ENCODE measurements at places on chromosomes 2 and 18.

DNA sequence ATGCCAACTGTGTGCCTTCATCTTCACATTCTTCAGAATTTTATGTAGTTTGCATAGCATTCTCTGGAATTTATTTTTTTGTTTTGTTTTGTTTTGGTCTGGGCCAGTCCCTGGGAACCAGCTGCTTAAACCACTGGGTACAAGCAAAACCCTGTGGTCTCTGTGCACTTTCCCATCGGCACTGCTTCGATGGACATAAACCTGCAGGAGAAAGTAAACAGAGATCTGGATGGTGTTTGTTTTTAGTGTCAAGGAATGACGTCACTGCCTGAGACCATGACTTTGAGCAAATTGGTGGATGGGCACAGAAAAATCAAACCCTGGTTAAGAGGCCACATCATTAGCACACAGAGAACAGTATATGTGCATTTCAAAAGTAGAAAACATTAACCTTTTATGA is 64.7 kb upstream of the RASGRP3 start:
- no peak for DNase-seq

DNA sequence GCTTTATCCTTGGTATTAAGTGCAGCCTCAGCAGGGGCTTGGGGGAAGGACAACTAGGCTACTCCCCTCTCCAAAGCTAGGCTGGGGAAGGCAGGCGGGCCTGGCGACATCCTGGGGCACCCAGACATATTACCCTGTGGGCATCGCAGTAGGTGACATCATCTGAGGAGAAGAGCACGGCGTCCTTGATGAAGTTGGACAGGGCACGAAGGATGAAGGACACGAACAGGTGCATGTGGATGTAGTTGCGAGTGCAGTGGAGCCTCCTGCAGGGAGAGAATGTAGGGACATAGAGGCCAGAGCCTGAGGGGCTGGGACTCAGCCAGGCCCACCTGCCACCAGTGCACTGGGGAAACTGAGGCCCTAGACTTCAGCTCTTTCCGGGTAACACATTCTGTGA is 32.3 kb downstream of the TMEM37 start:
- no peak for DNase-seq

GRCh38 chr2:232532419-232532818 is 6.5 kb downstream of the CHRND start:
- no peak for DNase-seq

DNA sequence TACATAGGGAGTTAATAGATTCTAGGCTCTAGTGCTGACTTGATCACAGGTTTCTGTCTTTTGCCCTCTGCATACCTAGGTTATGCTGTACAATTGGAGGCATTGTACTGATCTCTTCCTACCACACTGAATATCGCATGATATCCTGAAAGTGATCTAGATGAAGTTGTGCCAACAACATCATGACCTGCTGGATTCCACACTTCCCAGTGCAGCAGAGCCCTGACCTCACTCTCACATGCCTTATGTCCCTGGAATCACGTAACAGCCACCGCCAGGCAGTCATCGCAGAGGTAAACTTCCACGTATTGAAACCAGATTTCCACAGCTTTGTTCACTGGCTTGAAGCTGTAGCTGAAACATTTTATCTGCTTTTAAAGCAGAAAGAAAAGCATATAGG is 214.0 kb downstream of the ANKRD30B start:
- DNase-seq = no peak

- no peak for DNase-seq
Measured at GRCh38 chr2:114472246-114472645, 29.8 kb downstream of the DPP10 start.

- DNase-seq = no peak
Measured at GRCh38 chr2:206423147-206423546, 20.2 kb upstream of the ADAM23 start.

DNA sequence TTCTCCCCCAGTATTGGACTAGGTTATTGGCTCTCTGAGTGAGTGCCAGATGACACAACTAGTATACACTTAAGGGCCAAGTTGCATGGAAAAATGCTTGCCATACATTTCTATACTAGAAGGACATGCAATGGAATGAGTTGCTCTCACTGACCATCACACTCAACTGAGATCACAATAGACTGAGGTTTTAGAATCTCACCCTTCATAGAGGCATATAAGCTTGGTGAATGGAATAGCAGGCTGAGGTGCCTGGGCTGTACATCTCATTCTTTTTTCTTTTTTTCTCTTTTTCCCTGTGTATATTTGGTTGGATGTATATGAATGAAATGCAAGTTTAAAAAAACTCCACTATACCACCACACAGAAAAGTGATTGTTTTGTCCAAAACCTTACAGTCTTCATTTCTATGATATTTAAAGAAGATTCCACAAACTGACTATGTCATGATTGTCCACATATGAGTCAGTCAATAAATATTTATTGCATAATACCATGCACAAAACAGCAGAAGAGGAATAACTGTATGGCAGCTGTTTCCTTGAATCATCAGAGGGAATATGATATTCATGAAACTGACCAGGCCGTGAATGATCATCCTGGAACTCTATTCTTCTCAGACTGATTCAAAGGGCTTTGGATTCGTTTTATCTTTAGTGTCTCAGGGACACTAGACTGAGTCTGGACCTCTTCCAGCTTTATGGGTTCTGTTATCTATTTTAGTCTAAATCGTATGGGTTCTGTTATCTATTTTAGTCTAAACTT is 122.6 kb upstream of the STK17B start:
- DNase-seq = no peak

DNA sequence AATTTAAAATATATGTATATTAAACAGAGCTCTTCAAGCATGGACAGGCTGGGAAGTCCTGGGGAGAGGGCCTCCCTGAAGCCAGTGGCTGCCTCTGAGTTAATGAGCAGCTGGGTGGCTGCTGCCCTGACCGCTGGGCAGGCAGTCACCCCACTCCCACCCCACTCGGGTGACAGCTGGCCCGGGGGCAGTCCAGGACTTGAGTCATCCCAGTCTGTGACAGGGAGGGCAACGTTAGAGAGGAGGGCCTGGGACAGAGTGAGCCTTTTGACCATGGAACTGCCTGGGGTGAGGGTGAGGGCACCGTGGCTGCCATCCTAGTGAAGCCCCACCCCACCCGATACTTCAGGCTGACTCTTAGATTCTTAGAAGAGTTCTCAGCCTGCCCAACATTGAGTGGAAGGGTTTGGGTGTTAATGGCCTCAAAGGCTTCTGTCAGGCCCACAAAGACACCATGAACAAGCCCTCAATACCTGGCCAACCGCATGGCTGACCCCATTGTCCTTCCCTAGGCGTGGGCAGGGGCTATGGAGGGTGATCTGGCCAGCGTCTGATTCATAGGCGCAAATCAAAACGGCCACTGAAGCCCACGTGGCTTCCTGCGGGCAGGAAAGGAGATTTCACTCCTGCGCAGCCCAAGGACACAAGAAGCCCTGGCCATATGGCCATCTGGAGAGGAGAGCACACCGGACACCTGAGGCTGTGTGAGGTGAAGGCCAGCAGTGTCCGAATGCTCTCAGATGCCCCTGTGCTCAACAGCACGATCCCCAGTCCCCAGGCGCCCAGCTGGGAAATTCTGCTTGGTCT is 47.5 kb downstream of the MRPS5 start:
- DNase-seq = no peak

GRCh38 chr2:48146552-48146951 is 240.3 kb upstream of the FBXO11 start:
- no peak for DNase-seq

GRCh38 chr18:7104649-7105048 is 12.9 kb downstream of the LAMA1 start:
- DNase-seq = no peak

- DNase-seq = no peak
Measured at GRCh38 chr18:23591011-23591410, 4.7 kb upstream of the NPC1 start.

- no peak for DNase-seq
Measured at GRCh38 chr18:58102018-58102417, 58.0 kb downstream of the NEDD4L start.

GRCh38 chr2:240217431-240218301 is 77.2 kb upstream of the OTOS start:
- DNase-seq = no peak
